ENCODE measurements at places on chromosomes 2 and 18. TPM values are rescaled to one million over a fixed set of nuclear protein-coding genes. Genes with fewer than 3 reads are reported as not detected.

Gene CHRND
- total RNA-seq: not detected

Gene HOXD4
- total RNA-seq: not detected

DNA sequence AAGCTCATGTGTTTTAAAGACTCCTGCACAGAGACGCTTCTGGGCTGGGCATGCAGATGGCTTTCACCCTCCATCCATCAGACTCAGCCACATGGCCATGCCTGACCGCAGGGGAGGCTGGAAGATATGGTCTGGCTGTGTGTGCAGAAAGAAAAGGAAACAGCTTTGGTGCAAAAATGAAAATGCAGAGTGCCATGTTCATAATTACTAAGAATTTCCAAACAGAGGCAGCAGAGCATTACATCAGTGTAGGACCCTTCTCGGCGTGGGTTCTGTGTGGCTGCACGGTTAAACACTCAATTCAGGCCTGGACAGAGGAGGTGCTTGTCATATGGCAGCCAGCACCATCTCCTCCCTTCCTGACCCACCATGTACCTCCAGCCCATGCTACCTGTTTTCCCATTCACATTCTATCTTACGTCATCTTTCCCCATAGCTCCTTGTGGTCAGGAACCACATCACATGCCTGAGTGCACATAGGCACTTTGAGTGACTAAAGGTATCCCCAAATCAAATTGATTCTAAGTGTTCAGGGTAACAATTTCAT is 200.3 kb upstream of the ID2 start:
- DNase-seq: no peak

GRCh38 chr2:71923887-71924533 is 223.7 kb downstream of the CYP26B1 start:
- peak; percentile 26 for DNase-seq

DNA sequence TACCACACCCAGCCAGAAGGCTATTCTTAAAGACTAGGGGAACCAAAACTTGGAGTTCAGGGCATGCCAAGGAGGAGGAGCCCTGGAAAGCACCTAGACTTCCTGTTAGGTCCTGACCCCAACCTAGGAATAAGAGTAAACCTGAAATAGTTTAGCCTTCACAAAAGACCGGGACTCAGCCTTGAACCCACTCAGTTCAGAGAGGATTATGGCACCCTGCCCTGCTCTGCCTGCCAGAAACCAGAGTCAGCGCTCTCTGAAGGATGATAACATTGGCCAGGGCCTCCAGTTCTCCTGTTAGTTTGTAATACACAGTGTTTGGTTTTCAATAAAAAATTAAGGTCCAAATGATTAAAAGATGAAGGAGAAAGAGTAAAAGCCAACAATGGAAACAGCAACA is 96.4 kb downstream of the LDLRAD4 start:
- DNase-seq: no peak

GRCh38 chr2:127089478-127090235 is 17.3 kb downstream of the BIN1 start:
- no peak for DNase-seq

DNA sequence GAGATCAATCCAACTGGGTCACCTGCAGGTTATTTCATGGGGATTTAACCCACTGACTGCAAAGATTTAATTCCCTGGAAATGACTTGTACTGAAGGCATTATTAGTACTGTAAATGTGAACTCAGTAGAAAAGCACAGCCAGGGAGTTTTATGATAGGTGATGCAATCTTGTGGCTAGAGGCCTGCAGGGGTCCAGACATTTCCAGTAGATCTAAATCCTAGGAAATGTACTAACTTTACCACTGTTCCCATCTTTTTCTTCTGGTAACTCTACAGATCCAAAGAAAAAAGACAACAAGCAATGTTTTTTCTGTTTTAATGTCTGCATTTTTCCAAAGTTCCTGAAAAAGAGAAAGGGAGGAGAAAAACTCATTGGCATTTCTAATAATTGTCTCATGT is 500.1 kb downstream of the ARHGAP15 start:
- DNase-seq: no peak

- peak; percentile 88 for DNase-seq
Observed at GRCh38 chr2:174059178-174059883, 94.2 kb upstream of the SP3 start.

DNA sequence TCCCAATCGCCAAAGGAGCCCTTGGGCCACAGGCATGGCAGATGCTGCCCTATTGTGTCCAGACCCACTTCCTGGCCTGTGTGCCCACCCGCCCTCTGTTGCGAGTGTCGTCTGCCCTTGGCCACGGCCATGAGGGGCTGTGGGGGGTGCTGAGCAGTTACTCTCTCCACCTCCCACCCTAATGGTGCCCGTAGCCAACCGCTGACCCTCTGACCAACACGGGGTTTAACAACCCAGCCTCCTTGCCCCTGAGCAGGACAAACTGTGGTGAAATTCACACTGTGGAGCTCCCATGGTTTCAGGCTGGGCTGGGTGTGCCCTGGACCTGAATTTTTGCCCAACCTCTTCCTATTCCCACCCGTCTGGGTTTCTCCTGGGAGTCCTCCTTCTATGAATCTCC is 145.7 kb upstream of the HDAC4 start:
- DNase-seq: no peak

GRCh38 chr2:162067596-162067995 is 6.4 kb downstream of the DPP4 start:
- DNase-seq: no peak

DNA sequence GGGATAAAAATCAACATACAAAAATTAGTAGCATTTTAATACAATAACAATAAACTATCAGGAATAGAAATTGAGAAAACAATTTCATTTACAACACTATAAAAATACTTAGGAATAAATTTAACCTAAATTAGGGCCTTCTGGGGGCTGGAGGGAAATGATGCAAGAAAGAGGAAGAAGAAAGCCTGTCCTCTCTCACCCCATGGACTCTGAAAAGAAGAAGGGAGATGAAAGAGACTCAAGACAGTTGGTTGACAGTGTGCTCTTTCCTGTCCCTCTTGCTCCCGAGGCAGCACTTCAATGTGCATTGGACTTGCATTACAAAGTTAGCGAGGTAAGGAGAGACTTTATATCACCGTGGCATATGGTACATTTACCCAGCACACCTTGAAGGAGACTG is 88.5 kb downstream of the VAPA start:
- no peak for DNase-seq

GRCh38 chr2:57884281-57884680 is 162.3 kb upstream of the VRK2 start:
- DNase-seq: no peak

Measured in pulmonary artery endothelial cell (primary cell).